Right forelimb (tissue), 1 donor: ENCODE measurements at places on chromosomes 5 and 9.

DNA sequence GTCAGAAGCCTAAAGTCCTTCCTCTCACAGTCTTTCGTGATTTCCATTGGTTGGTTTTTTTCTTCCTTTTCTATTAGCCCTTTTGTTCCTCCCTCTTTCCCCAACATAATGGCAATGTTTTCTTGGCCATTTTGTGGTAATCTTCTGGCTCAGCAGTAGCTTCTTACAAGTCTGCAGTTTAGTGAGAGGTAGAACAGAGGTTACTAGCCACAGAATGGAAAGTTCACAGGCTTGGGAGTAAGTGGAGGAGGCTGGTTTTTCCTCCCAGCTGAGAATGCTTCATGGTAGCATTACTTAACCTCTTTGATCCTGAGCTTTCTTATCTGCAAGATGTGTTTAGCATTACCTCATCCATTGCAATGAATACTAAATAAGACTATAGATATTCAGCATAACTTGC lies 346.9 kb downstream of the NFIB start:
- DNase-seq, result no peak

GRCh38 chr5:166083183-166083959 lies 2208.1 kb upstream of the WWC1 start:
- no peak for DNase-seq

DNA sequence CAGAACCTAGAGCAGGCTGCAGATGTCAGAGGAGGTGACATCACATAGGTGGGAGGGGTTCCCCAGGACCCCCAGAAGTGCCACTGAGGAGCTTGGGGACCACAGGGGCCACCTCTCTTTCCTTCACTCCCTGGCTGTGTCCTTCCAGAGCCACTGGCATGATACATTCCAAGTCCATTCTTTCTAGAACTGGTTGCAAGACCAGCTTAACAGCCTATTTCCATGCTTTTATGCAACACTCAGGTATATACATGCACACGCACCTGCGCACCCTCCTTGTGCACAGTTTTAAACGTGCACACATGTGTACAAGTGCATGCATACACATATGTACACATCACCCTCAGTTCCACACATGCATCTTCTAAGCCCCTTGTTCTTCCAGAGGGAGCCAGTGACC lies 39.7 kb downstream of the SLC6A7 start:
- no peak for DNase-seq

GRCh38 chr9:91896513-91897121 lies 53.4 kb downstream of the ROR2 start:
- peak; percentile 54 for DNase-seq

GRCh38 chr9:137390553-137391410 lies 32.2 kb downstream of the EXD3 start:
- DNase-seq, result no peak

GRCh38 chr9:123609844-123610243 lies 253.8 kb downstream of the CRB2 start:
- no peak for DNase-seq

- DNase-seq, result no peak
These were observed 1.1 kb upstream of the CEP78 start for GRCh38 chr9:78234810-78235209.

DNA sequence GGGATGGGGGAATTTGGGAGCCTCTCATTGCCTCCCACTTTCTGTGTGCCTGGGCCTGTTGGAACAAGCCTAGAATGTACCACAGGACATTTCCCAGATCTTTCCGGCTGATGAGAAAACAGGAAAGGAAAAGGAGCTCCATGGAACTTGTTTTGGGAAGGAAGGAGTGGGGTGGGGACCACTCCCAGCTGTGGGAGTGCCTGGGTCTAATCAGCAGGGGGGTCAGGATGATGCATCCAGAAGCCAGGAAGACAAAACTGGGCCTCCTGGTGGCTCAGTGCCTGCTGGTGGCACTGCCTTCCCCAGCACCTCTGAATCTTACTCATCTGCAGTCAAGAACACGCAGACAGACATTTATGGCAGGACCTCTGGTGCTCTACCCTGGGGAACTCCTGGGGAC lies 2.8 kb downstream of the SMIM33 start:
- DNase-seq, result no peak

DNA sequence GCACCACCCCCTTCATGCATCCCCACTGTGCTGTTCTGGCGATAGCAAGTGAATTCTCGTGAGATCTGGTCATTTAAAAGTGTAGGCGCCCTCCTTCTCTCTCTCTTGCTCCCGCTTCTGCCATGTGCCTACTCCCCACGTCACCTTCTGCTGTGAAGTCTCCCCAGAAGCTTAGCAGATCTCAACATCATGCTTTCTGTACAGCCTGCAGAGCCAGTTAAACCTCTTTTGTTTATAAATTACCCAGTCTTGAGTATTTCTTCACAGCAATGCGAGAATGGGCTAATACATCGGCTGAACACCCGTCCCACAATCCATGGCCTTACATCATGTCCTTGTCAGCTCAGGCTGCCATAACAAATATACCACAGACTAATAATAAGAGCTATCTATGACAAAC lies 17.4 kb downstream of the SHC3 start:
- DNase-seq, result no peak

- peak; percentile 80 for DNase-seq
These were observed 14.4 kb downstream of the SH3PXD2B start for GRCh38 chr5:172439785-172440477.

- DNase-seq, result no peak
These were observed 41.6 kb downstream of the MAMDC2 start for GRCh38 chr9:70085241-70085640.

- DNase-seq, result no peak
These were observed 62.0 kb upstream of the FST start for GRCh38 chr5:53418409-53418808.

- DNase-seq, result no peak
These were observed 87.6 kb upstream of the PLCXD3 start for GRCh38 chr5:41598011-41598410.

- DNase-seq, result no peak
These were observed 7.0 kb downstream of the SH3GLB2 start for GRCh38 chr9:129021091-129021490.

GRCh38 chr5:136655468-136655867 lies 290.1 kb upstream of the TRPC7 start:
- DNase-seq, result no peak

DNA sequence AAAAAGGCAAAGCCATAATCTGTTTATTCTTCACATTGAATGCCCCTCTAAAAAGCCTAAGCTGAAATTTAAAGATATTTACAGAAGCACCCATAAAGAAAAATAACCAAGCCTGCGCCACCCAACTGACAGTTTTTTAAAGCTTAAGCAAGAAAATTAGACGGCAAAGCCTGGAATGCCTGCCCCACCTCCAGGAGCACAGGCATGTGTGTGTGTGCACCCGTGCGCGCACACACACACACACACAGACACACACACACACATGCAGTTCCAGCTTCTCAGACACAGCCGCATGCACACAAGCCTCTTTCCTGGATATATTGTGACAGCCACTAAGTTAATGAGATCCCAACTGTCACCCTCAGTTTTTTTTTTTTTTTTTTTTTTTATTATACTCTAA lies 88.2 kb downstream of the FRMD3 start:
- DNase-seq, result no peak

- peak; percentile 53 for DNase-seq
These were observed 932.0 kb downstream of the TLE4 start for GRCh38 chr9:80503671-80504281.

DNA sequence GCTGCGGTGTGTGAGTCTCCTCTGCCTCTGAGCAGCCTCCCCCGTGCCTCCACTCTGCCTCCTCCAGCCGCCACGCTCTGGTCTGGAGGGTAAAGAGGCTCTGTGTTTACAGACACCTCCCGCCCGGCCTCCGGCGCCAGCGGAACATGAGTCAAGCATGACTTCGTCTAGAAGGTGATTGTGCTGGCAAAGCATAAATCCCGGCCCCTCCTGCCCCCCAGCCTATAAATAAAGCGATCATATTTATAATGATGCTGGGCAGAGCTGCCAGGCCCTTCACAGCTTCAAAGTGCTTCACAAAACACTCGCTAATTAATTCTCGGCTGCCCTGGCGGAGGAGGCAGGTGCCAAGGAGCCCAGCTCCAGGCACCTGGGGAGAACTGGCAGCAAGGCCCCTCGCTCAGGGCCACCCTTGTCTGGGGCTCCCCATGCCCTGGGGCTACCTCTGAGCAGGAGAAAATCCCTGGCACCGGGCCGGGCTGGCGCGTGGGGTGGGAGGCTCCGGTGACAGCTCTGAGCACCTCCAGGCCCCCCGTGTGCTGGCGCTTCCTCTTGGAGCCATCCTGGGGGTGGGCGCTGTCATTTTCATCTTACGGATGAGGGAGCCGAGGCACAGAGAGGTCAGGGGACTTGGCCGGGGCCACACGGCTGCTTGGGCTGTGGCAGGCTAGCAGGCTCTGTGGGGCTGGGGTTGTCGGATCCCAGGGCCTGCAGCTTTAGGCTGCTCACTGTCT lies 87.8 kb downstream of the RXRA start:
- DNase-seq, result no peak

DNA sequence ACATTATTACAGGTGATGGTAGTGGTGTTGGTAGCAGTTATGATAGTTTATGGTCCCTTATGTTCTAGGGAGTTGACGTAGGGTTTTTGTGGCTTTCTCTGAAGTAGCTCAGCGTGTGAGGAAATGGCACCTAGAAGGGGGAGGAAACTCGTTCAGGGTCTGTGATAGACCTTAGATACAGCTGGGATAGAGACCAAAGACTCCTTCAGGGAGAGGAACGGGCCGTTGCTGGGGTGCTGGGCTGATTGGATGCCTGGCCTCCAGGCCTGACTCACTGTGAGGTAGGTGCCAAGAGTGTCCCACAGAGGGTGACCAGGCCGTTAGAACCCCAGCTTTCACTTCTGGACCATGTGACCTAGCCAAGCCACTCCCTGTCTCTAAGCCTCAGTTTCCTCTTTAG lies 96.6 kb downstream of the DAB2IP start:
- no peak for DNase-seq

GRCh38 chr5:67012171-67012570 lies 184.4 kb downstream of the CD180 start:
- no peak for DNase-seq

DNA sequence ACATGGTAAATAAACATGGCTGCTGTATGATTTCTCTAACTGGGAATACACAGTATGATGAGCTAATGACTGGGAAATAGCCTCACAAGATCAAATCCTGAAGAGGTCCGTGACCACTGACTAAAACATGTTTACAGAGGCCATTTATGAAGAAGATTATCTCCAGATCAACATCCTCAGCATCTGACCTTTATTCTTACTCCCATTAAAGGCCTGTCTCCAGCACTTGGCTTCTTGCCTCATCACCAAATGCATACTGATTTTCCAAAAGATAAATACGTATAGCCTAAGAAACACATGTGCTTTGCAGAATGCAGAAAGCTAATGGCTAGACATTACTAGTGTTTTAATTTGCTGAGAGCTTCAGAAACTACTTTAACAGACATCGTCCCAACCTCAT lies 108.0 kb upstream of the TSLP start:
- DNase-seq, result no peak

DNA sequence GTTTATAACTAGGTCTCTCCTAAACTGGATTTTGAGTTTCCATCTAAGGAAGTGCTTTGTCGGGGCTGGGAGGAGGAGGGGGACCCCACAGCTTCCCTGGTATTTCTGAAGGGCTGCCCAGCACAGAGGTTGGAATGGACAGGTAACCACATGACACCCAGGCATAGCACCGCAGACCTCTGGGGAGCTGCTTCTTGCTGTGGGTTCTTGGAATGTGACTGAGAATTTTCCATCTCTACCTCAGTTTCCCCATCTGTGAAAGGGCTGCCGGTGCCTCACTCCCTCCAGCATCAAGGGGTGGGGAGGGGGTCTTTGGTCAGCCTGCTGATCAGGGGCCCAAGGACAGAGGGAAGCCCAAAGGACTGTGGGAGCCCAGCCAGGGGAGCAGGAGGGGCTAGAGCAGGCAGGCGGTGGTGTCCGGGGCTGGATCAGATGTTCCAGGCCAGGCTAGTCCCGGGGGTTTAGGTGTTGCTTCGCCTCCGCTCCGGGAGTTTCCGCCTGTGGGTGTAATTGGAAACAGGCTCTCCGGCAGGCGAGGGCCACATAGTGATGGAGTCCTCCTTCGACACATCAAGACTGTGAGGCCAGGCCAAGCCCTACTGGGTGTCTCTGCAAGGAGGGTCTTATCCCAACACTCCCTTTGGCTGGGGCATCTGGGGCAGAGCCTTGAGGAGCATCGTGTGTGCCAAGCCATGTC lies 3.3 kb downstream of the OLFML2A start:
- peak; percentile 46 for DNase-seq

DNA sequence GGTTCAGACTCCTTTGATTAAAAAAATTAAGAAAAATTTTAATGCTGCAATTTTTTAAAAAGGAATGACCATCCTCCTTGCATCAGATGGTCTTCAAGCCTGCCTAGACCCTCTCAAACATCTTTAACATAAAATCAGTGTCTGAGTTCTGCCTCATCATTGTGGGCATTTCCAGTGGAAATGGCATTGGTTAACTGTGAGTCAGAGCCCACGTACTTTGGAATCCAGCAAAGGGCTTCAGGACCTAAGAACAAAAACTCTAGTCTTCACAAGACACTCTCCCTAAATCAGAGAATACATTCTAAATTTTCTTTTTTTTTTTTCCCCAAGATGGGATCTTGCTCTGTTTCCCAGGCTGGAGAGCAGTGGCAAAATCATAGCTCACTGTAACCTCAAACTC lies 9.4 kb upstream of the C5orf15 start:
- DNase-seq, result no peak

DNA sequence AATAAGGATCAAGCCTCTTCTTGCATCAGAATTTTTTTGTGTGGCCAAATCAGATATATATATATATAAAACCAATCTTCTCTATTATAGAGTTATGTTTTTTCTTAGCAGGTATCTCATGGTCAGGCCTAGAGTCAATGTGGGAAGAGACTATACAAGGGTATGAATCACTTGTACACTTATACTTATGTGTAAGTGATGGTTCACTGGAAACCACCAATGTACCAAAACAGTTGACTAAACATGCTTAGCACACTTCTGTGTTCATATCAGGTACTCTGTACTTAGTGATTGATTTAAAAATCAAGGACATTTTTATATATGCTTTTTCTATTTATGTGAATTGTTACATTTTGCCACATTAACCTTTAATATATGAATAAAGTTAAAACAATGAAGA lies 92.6 kb downstream of the CWC27 start:
- DNase-seq, result no peak

DNA sequence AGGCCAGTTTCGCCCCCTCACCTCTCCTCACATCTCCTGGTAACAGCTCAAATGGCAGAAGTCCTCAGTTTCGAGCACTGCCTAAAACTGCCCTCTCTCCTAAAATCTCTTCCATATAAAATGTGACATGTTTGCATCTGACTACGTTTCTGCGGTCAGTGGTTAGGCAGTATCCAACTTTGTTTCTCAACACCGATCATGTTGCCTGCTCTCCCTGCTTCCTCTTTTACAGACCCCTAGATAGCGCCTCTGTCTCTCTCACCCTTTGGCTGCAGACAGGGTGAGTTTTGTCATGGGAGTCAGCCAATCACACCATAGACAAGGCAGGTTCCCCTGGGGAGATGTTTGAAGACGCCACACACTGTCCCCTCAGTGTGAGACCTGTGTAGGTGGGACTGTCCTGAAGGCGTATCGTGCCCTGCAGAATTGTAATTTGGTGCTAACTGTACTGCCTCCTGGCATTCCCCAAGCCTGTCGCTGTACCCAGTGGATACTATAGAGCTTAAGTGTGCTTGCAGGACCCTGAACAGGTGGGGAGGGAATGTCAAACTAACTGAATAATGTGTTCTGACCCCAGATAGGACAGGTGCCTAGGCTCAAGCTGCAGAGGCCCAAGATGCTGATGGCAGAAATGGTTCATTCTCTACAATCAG lies 1.1 kb downstream of the HEXB start:
- DNase-seq, result no peak
